ENCODE measurements at places on chromosomes 4 and X. TPM values are rescaled to one million over a fixed set of nuclear protein-coding genes. Genes with fewer than 3 reads are reported as not detected.

GRCh38 chrX:31228909-31229308 lies 157.1 kb upstream of the FTHL17 start:
- DNase-seq: no peak

DNA sequence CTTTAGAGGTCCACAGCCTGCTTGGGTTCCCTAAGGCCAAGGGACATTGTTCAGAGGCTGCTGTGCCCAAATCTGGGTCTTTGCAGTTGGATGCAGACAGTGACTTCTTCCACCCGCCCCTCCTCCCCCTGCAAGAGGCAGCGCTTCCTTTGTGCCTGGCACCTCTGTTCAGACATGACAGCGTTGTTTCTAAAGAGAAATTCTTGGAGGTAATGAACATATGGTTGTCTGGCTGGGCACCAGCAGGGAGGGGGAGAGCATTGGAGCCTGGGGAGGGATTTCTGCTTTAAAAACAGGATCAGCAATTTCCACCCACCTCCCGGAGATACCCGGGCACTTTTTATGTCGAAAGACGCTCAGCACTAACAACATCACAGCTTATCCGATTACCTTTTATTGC lies 51.5 kb downstream of the PSAPL1 start:
- DNase-seq: no peak

DNA sequence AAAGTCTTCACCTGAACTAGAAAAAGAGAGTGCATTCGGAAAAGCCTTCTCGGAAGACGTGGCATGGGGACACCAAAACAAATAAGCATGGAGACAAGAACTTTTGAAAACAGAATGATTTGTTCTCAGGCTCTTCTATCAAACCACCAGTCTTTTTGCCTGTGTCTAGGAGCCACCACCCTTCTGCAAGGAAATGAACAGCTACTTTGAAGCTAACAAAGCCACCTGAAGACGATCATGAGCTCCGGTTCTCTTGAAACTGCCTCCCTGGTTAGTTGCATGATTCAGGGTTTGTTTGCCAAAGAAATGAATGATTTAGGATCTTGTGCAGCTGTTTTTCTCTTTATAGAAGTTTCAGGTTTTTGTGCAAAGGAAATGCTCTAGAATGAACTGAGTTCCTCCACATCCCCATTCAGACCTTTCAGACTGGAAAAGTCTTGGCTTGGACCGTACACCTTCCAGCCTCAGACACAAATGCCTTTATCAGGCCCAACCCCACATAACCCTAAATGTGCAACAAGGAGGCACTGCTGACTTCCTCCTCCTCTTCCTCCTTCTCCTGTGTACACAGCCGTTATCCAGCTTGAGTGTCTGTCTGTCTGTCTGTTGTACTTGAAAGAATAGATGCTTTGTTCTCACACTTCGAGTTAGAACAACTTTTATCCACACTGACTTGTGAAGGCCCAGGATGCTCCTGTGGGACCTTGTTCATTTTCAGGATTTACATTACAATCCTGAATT lies 334.8 kb upstream of the KLF3 start:
- peak; percentile 75 for DNase-seq

- peak; percentile 40 for DNase-seq
These were observed 1.5 kb downstream of the P2RY8 start for GRCh38 chrX:1535241-1536041.

GRCh38 chr4:55907469-55907868 lies 41.3 kb upstream of the CEP135 start:
- no peak for DNase-seq

GRCh38 chr4:25019501-25019900 lies 11.2 kb downstream of the LGI2 start:
- no peak for DNase-seq

DNA sequence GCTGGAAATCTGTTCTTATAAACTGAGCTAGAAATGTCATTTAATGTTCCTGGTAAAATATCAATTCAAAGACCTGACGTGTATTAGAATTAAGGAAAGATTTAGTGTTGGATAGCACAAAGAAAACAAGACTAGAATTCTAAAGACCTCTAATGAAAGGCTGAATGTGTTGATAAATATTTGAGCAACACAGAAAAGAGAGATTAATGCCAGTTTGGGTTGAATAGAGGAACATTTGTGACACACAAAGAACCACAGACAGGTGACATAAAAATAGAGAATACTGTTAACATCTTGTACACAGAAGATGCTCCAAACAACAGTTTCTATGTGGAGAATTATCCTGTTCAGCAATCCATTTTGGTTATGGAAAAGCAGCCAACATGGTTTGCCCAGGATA lies 222.1 kb upstream of the GALNT7 start:
- DNase-seq: no peak

- DNase-seq: no peak
These were observed 79.2 kb downstream of the TMEM164 start for GRCh38 chrX:110082161-110082560.

GRCh38 chrX:30863974-30864373 lies 25.1 kb downstream of the TAB3 start:
- no peak for DNase-seq

GRCh38 chrX:21747558-21747957 lies 10.4 kb downstream of the SMPX start:
- no peak for DNase-seq

- no peak for DNase-seq
These were observed 22.3 kb upstream of the HOPX start for GRCh38 chr4:56703378-56703777.

GRCh38 chr4:84977396-84977795 lies 10.9 kb upstream of the WDFY3 start:
- DNase-seq: no peak

Gene SH2D1A
- 57.6 TPM for polyA plus RNA-seq

Gene PABPC5
- not detected for polyA plus RNA-seq

Gene USP51
- 0.20 TPM for polyA plus RNA-seq

Gene MTMR8
- 5.1 TPM for polyA plus RNA-seq

Gene EGF
- polyA plus RNA-seq: not detected

Gene ACE2
- not detected for polyA plus RNA-seq
